GM04503 (cell line): ENCODE measurements at places on chromosomes 2 and 18.

DNA sequence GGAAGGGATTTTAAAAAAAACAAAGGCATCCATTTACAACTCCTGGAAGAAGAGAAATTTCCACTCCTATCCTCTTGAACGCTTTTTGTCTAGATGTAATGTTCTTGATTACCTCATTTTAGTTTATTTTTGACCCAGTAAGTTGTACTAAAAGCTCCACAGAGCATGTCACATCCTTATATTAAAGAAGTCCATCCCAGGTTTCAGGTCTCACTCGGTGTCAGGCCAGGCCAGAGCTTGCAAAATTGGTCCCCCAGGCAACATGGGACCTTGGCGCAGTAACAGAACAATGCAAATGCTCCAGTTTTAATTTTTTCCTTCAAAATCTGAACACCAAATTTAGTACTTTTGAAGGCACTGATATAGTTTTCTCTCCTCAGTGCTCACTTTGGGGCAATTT, 218.4 kb upstream of the REV1 start:
- no peak for DNase-seq

DNA sequence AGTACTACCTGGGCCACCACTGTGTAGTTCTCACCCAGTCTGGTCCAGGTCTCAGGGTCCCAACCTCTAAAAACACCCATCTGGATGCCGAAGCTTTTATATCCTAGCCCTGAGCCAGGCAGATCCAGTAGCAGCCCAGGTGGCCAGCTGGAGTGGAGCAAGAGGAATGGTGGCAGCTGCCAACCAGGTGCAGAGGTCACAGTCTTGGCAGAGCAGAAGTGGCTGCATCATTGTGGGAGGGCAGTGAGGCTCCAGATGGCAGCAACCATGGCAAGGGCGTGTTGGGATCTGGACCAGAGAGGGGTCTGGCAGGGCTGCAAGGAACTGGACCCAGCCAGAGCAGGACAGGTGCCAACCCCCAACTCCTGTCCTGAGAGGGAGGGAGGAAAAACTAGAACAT, 72.2 kb upstream of the AGAP1 start:
- DNase-seq = no peak

GRCh38 chr2:152165780-152166179, 9.8 kb downstream of the STAM2 start:
- no peak for DNase-seq

DNA sequence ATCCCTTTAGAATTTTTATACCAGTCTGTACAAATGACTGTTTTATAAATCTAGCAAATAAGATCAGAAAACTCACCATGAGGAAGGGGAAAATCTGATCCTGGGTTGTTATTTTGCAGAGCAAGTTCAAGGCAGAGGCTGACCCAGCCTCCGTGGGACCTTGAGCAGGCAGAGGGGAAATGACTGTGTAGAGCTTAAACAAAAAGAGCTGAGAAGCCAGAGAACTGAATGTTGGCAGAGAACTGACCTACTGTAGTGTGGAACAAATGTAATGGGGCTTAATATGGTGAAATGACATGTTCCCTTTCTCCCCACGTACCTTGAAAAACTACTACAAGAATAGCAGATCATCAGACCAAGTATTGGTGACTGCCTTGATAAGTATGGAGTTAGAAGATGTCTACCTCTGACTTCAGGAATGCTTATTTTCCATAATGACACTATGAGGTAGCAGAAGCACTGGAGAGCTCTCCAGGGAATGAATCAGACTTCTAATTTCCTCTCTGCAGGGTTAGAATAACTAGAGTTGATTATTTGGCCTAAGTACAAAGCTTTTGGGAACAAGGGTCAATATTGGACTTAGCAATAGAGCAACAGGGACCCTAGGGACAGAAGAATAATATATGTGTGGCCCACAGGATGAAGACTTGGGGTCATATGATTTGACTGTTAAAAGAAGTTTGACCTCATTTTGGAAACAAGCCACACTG, 304.4 kb downstream of the CCDC178 start:
- no peak for DNase-seq

GRCh38 chr2:74648009-74648443, at the start of gene M1AP:
M1AP (minus strand) TSS chr2:74648330; CDS start chr2:74640275, 8,055 bp downstream.
- DNase-seq = no peak

DNA sequence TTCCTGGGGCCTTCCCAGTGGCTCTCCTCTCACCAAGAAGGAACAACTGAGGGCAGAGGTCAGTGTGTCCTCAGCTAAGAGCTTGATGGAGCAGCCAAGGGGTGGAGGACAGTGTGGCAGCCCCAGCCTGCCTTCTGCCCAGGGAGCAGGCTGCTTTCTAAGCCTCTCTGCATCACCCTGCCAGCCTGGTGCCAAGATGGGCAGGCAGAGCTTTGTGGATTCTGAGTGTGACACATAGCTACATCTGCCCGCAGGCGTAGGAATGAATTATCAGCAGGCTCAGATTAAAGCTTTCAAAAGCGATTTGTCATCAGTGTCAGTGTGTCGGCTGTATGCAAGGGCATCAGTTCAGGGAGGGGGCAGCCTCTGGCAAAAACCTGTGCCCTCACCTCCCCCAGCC, 8.7 kb downstream of the MAL start:
- DNase-seq = no peak

DNA sequence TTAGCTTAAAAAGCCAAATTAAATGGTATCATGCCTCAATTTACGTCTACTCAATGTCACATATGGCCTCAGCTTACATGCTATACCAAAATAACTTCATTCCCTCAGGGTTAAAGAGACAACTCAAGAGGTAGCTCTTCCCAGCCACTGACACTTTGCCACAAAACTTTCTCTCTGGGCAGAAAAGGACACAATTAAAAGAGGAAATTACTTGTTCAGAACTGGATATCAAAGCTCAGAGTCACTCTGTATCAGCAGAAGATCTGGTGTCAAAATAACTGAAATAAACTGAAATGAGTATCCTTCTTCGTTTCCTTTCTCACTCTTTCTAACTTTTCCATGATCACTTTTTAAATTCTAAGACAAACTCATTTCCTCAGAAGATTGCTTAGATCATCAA, 108.7 kb downstream of the ZNF521 start:
- no peak for DNase-seq

GRCh38 chr2:207202645-207203044, 36.9 kb upstream of the KLF7 start:
- DNase-seq = no peak
